ENCODE measurements at places on chromosomes 12 and 14.

- peak; percentile 84 for DNase-seq
Observed at GRCh38 chr12:74624201-74624600, 86.6 kb downstream of the ATXN7L3B start.

- DNase-seq, result no peak
Observed at GRCh38 chr14:49992901-49993339, 100.0 kb downstream of the ARF6 start.

DNA sequence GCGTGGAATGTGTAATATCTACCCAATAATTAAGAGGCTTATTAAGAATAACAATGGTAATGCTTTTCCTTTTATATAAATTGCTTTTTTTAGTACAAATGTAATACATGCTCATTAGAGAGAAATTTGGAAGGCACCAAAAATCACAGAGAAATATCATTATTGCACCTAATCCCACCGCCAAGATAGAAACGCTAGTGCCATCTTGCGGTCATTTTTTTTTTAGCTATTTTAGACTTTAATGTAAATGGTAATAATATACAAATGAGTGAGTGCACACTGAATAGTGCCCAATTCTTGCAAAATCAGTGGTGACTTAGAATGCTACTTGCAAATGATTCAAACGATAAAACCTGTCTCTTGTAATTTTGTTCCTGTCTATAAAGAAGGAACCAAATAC is 576.8 kb upstream of the TMEM132C start:
- DNase-seq, result no peak

DNA sequence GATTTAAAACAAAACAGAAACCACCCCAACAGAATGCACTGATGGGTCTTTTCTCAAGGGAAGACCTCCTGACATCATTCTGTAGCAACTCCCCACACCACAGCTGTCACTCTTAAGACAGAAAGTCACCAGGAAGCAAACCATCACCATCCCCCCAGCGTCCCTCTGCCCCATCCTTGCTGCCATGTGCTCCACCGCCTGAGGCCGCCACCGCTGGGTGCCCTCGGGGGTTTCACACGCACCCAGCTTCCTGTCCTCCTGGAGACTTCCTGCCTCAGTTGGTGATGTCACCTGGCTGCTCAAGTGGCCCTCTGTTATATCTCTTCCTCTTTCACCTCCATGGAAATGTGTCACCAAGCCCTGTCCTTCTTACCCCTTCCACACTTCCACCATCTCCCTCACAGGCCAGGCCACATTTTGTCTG is 71.4 kb upstream of the GPR68 start:
- DNase-seq, result no peak

- peak; percentile 90 for DNase-seq
Observed at GRCh38 chr12:113135178-113136127, at the start of gene RASAL1. Gene RASAL1 (minus strand): TSS chr12:113135761. CDS start chr12:113135462, 299 bp downstream.

- DNase-seq, result no peak
Observed at GRCh38 chr12:124581307-124582107, 14.1 kb upstream of the NCOR2 start.

DNA sequence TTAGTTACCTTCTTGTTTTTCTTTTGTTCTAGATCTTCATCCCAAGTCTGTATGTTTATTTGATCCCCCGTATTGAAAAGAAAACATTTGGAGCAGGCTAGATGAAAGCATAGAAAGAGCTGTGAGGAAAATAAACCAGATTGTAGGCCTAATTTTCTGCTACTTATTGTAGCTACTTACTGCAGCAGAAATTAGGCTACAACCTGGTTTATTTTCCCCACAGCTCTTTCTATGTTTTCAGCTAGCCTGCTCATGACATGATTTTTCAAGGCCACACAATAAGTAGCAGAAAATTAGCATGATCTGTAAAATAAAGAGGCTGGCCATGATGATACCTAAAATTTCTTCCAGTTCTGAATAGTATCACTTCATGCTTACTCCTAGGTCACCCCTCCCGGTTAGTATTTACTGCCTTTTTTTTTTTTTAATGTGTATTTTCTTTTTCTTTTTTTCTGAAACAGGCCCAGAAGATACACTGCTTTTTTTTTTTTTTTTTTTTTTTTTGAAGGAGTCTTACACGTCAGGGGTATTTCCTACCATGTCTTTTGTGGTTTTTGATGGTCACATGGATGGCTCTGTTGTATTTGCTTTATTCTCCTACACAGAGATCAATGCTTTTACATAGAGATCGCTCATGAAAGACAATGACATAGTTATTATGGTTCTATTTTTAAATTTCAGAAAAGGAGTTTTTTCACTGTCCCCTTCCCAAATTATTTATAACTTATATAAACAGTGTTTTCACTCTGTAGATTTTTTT is 32.3 kb downstream of the BHLHE41 start:
- no peak for DNase-seq

DNA sequence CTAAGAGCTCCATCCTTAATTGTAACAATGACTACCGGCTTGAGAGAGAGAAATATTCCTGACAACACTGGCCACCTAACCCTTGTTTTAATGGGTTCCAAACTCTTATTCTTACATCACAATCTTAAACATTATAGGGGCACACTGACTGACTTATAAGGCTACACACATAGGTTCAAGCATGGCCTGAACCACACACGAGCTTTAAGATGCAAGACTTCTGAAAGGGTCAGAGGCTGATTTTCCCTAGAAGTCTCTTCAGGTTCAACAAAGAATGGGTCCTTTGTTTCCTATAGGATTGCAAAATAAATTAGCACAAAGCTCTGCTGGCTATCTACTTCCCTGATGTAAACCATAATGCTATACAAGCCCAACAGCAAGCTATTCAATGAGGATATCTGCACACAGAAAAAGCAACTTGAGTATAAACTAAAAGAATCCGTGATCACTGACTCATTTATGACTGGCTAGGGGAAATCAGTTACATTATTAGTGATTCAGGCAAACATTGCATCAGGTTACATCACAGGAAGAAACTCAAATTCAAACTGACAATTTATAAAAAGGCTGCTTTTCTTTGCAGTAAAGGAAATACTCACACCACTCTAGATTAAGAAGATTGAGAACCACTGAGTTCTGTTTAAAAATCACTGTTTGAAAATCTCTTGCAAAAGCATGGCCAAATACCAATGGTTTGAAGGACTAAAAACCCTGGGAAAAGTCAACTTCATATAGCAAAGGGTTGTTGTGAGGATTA is 8.5 kb downstream of the BTG1 start:
- DNase-seq, result no peak

- DNase-seq, result no peak
Observed at GRCh38 chr14:92734618-92735017, 13.8 kb downstream of the LGMN start.

- DNase-seq, result no peak
Observed at GRCh38 chr12:49959685-49960473, 1.8 kb upstream of the AQP5 start.

DNA sequence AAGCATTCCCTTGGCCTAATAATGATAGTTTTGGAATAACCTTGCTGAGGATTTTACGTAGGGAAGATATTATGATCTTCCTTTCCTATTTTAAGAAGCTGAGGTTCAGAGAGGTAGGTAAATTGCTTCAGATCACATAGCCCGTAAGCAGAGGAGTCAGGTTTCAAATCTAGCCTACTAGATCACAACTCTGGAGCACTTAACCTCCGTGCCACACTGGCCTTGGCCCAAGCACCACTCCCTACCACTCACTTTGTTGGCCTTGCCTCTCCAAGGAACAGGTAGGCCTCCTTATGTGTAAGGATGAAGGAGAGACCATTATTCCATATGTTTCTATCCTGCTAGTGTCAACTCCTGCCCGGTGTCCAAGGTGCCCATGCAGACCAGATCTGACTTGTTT is 12.4 kb upstream of the ACOT1 start:
- no peak for DNase-seq

- peak; percentile 92 for DNase-seq
Observed at GRCh38 chr12:52956987-52957386, 8.1 kb downstream of the KRT18 start.

GRCh38 chr12:128578045-128578444 is 245.7 kb downstream of the SLC15A4 start:
- no peak for DNase-seq

DNA sequence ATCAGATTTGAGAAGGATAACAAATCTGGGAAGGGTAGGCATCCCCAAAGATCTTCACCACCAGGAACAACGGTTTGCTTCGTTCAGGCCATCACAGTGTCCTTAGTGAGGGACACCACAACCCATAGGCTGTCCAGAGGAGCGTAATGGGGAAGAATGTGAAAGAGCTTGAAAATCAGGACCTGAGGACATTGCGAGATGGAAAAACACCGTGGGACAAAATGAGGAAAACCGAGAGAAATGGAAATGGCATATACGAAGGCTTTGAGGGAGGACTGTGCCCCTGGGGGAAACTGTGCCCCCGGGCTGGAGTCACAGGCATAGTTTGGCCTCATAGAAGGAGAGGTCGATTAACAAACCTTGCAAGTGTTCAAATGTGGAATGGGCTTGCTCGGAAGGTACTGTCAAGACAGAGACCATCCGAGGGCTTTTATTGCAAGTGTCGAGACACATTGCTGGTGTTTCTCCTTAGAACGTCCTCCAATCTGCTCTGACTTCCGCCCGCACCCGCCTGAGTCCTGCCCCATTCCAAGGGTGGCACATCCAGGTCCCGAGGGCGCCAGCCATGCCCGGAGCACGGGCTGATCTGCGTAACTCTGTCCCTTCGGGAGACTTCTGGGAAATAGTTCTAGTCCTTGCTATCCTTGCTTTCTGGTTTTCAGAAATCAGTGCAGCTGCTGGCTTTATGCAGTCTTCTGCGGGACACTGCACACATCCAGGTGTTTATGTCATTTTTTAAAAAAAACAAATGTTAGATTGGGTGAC is 885 bp upstream of the PALS1 start:
- DNase-seq, result no peak

GRCh38 chr12:121767525-121768016 is 25.9 kb downstream of the RHOF start:
- no peak for DNase-seq

- DNase-seq, result no peak
Observed at GRCh38 chr14:85764822-85765221, 234.9 kb downstream of the FLRT2 start.

DNA sequence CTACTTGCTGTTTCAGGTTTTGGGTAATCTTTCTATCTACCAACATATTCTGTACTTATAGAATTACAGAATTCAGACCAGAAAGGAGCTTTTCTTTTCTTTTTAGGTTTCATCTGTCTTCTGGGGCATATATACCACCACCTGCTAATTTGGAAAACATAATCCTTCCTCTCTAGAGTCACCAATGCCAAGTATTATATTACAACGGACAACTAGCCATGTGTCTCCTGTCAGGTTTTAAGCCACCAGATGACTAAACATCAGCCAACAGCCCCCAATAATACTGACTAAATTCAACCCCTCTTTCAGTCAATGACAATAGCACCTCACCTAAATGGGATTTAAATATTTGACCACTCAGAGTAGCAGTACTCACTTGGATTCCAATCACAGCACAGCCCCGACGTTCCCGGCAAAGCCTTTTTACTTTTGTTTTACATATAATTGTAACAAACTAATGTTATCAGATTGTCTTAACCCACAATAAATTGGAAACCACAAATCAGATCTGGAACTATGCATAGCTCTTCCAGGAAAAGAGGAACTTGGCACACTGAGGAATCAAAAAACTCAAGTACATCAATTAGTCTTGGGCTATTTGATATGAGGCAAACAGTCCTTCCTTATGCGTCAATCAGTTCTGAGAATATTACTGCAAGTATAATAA is 13.5 kb downstream of the SLC11A2 start:
- DNase-seq, result no peak

- no peak for DNase-seq
Observed at GRCh38 chr14:99718811-99719192, 34.7 kb downstream of the CYP46A1 start.

DNA sequence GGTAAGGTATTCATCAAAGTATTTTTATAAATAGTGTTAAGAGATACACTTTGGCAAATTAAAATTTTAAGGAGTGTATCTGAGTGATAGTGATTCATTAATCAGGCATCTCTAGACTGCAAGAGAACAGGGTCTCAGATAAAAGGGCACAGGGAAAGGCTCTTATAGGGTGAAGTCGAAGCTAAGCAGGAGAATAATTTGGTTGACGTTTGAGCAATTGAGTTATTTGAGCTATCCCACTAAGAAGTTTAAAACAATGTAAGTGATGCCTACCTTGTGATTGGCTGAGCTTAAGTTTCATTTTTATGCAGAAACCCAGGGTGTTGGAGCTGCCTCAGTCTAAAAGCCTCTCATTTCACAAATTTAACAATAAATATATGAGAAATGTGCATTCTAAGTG is 125.3 kb downstream of the SLC6A15 start:
- DNase-seq, result no peak

GRCh38 chr14:102711946-102712345 is 65.3 kb upstream of the TRAF3 start:
- DNase-seq, result no peak

DNA sequence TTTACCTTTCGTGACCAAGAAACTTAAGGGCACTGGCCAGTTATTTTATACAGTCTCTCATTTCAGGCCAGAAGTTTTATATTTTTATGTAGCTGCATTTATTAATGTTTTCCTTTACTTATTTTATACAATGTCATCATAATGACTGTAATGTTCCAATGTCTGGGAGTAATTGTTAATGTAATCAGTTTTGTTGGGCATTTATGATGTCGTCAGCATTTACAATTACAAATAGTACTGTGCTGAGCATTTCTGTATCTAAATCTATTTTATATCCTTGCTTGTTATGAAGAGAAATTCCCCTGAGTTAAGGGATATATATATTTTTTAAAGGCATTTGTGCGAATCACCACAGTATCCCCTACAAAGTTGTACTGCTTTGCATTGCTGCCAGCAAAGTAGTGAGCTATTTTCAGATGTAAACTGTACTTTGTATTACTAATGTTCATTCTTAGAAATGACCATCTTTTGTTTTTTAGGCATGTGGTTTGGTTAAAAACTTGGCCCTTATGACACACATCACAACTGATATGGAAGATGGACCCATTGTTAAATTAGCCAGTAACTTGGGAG is 74.4 kb downstream of the POLR3B start:
- no peak for DNase-seq

- no peak for DNase-seq
Observed at GRCh38 chr12:20963762-20964161, 153.3 kb downstream of the SLCO1B3 start.

DNA sequence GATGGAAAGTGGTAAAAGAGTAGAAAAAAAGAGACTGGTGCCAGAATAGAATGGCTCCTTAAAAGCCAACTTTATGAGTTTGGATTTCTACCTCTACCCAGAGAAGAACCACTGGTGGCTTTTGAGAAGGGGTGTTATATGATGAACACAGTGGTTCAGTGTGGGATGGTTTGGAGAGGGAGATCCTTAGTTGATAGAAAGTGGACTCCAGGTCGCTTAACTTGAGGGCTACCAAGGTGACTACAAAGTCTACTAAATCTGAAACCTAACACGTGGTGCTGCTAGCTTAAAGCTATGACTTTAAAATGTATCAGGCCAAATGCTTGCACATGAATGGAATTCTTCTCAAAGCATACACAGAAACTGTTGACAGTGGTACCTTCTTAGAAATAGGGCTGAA is 8.4 kb downstream of the SPTB start:
- no peak for DNase-seq

GRCh38 chr12:60279221-60279620 is 683.4 kb downstream of the SLC16A7 start:
- DNase-seq, result no peak

GRCh38 chr12:7935590-7936581 is at the start of gene SLC2A3:
Gene SLC2A3 (minus strand): TSS chr12:7936187. CDS start chr12:7936034, 153 bp downstream.
- DNase-seq, result no peak
